ENCODE measurements at places on chromosomes 7 and 10. TPM values are rescaled to one million over a fixed set of nuclear protein-coding genes. Genes with fewer than 3 reads are reported as not detected.

- no peak for DNase-seq
Observed at GRCh38 chr7:17467386-17467945, 169.0 kb downstream of the AHR start.

- no peak for DNase-seq
Observed at GRCh38 chr10:60340973-60341372, 48.7 kb downstream of the ANK3 start.

- no peak for DNase-seq
Observed at GRCh38 chr10:74056050-74056818, 58.3 kb downstream of the VCL start.

DNA sequence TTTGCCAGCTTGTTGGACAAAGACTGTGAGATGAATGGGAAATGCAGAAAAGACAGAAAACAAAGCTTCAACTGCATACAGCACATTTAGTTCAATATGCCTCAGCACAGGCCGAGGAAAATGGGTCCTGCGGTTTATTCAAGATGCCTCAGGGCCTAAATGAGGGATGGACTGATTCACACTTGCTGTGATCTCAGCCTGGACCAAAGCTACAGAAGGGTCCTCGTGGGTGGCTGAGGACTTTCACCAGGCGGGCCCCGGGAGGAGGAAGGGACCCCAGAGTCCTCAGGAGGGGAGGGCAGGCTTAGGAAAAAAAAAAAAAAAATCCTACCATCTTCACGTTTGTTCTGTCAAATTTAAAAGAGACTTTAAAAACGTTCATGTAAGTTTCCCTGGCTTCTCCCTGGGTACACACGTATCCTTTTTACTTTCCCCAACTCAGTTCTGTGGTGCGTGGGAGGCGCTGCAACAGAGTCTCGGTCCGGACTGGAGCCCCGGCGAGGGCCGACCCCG, 624 bp upstream of the ZNF783 start:
- DNase-seq: no peak

DNA sequence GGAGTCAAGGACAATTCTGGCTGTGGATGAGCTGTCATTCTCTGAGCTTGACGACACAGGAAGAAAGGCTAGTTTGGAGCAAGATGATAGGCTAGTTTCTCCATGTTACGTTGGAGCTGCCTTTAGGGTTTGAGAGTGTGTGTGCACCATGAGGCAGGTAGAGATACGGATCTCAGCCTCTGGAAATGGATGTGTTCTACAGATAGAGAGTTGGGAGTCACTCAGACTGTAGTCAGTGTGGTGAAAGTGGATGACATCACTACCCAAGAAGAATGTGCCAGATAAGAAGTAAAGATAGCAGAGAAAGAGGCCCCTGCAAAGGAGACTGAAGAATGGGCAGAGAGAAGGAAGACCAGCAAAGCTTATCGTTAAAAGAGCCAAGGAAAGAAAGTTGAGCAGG, 42.4 kb downstream of the PNLIPRP3 start:
- DNase-seq: no peak

DNA sequence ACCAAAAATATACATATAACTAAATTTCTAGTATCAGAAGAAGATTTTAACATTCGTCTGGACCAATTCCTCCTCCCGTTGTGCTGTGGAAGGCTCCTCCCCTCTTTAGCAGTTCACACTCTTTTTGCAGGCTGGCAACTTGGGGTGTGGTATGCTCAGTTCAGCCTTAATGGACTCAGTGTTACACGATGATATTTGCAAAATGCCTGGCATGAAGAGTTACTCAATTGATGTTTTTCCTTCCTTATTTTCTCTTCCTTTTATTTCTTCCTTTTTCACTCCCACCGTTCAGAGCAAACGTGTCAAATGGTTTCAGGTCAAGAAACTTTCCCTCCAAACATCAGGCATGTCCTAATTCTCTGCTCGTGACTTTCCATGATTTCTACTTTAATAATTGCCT, 248.3 kb downstream of the PHF14 start:
- no peak for DNase-seq

GRCh38 chr7:557558-557881, 37.9 kb upstream of the PDGFA start:
- DNase-seq: no peak

- DNase-seq: no peak
Observed at GRCh38 chr7:4800926-4801838, 25.8 kb downstream of the AP5Z1 start.

DNA sequence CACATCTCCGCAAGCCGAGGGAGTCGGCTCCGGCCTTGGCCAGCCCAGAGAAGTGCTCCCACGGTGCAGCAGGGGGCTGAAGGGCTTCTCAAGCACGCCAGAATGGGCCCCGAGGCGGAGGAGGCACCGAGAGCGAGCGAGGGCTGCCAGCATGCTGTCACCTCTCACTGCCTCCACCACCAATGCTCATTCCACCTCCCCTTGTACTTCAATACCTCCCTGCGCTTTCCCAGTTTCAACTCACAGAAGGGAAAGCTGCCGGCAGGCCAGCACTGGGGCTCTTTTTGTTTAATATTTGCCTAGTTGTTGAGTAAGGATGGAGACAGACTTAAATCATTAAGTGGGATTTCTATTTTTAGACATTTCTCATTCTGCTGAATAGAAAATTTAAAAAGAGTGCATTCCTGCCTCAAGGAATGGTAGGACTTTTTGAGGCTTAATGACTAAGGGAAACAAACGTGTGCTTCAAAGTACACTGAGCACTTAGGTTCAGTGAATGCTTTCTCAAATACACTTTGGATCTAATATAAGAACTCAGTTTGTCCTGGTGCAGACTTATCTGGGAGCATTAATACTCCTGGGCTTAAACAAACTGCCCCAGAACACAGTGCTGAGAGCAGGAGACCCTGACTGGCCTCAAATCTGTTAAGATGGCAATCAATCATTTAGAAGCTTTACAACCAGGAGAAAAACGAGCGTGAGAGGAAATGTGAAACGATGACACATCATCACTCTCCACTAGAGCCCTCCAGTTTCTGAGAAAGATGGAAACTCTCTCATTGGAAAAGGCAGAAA, 131.2 kb downstream of the RALA start:
- no peak for DNase-seq

GRCh38 chr10:70034232-70034631, 18.4 kb upstream of the MACROH2A2 start:
- no peak for DNase-seq

DNA sequence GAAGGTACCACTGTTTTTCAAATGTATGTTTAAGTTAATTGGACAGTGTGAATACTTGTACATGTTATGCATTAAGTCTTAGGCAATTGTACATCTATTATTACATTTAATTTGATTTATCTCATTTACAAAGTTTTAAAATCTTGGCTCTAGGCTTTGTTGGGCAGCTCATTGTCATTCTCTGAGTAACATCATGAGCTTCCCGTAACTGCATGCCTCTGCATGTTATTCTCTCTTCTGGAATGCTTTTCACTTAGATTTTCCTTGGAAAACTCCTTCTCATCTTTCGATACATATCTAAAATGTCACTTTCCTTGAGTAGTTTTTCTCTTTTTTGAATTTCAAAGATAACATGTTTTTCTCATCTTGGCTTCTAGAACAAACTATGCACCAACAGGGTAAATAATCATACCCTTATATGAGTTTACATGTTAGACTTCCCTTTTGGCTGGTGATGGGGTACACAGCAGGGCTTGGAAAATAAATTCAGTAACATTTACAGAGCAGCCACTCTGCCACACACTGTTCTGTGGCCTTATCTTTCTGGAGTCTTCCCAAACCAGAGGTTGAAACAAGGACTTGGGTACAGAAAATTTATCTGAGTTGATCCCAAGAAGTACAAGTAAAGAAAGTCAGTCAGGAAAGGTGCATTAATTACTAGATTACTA, 42.2 kb upstream of the A1CF start:
- DNase-seq: no peak

- peak; percentile 12 for DNase-seq
Observed at GRCh38 chr10:81696609-81697388, 178.2 kb upstream of the NRG3 start.

DNA sequence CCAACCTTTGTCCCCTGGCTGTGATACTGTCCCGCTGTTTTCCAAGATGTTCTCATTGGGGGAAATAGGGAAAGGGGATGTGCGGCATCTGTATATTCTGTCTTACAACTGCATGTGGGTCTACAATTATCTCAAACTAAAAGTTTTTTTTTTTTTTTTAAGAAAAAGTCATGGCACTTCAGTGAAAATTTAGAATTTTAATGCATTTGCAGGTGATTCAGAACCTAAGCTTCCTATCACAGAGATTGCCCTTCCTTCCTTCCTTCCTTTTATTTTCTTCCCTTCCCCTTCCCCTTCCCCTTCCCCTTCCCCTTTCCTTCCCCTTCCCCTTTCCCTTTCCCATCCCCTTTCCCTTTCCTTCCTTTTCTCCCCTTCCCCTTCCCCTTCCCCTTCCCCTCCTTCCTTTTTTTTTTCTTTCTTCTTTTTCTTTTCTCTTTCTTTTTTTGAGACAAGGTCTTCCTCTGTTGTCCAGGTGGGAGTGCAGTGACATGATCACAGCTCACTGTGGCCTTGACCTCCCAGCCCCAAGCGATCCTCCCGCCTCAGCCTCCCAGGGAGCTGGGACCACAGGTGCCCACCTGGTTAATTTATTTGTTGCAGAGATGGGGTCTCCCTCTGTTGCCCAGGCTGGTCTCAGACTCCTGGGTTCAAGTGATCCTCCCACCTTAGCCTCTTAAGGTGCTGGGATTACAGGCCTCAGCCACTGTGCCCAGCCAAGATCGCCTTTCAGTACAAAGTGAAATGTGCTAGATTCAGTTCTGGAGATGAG, 32.0 kb downstream of the JAKMIP3 start:
- no peak for DNase-seq

DNA sequence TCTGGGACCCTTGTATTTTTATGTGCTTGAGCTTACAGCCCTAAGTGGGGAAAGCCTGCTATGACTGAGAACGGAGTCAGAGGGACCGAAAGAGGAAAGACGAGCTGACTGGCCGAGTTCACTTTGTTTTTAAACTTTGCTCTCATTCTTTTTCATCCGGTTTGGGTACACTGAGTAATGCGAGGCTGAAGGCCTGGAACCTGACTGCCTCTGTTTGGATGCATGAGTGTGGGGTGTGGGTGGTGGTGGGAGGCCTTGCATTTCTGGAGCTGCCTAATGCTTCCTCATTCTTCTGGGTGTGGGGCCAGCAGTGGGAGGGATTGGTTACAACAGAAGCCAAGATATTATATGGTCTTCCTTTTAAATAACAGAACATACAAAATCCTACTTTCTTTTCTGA, 155.5 kb downstream of the BUB3 start:
- no peak for DNase-seq

GRCh38 chr7:75866489-75867389, 12.1 kb upstream of the RHBDD2 start:
- DNase-seq: peak; percentile 20

DNA sequence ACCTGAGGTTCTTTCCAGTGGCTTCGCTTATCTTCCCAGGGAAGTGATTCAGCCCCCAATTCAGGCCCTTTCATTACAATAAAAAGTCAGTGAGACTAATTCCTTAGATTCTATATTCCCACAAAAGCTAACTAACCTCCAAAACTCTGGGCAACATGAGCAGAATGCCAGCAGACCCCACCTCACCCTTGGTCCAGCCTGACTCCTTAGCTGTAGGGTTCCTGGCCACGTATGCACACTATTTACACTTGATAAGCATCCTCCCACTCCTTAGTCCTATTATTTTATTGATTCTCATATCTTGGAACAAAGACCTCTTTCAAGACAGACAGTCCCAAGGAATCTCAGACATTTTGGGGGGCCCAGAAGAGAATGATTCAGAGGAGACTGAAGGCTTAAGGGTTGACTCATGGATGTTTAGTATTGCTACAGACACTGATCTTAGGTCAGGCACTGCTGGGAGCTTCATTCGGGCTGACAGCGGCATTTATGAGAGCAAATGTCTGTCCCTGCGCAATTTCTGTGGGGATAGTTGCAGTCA, 162.6 kb upstream of the GDF10 start:
- no peak for DNase-seq

DNA sequence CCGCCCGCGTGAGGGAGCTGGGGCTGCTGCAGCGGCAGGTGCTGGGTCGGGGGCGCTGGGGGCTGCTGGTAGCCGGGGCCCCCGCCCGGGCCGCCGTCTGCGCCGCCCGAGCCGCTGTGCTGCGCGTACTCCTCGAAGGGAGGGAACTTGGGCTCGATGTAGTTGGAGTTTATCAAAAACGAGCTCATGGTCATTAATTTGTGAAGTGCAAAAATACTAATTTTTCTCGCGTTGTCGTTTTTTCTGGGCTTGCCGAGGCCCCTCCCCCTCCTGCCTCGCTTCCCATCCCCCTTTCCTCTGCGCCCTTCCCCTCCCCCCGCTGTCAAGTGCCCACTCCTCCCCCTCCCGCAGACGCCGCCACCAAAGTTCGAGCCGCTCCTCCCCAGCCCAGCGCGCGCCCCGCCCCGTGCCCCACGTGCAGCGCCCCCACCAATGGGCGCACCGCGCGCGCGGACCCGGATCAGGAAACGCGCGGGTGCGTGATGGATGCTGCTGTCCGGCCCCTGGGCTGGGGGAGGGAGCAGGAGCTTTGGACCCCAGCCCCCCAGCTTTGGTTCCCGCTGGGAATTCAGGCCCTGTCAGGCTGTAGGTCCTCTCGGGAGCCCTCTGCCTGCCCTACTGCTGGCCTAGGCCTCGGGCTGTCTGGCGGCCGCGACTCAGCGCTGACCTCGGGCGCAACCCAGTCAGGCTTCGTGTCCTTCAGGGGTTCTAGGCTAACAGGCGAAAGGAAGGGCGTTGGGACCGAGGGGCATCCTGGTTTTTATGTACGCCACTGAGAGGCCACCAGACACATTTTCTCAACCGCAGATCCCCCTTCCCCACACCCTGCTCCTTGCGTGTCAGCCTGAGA, at the start of gene HOXA4:
HOXA4 (minus strand) TSS at position 218 of the 850 bp plus-strand sequence; CDS start at position 194, 24 bp downstream.
- DNase-seq: peak; percentile 91

- DNase-seq: no peak
Observed at GRCh38 chr7:2173189-2173827, 59.4 kb downstream of the MAD1L1 start.

DNA sequence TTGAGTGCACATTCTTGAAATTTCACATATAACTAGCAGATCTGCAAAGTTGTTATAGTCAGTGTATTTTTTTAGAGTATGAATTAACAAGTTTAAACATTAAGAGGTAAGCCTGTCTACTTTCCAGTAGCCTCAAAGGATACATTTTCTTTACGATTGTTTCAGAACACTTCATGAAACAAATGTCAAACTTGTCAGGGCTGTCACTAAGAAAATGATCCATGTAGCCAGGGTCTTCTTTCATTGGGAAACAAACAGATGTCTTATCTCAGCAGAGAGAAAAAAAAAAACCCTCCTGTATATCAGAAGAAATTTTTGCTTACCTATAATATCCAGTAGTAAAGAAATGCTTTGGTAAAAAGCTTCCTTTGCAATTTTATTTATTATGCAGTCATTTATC, 192.4 kb downstream of the PHF14 start:
- DNase-seq: no peak

The LIPN gene
- not detected for total RNA-seq

The PALS2 gene
- 57.0 TPM for total RNA-seq

The TAS2R3 gene
- 3.9 TPM for total RNA-seq

The CYP2C19 gene
- 0.42 TPM for total RNA-seq

The PLEKHA1 gene
- total RNA-seq: 44.0 TPM

The COBL gene
- 21.3 TPM for total RNA-seq

The TRIM50 gene
- total RNA-seq: 10.9 TPM

The INHBA gene
- total RNA-seq: 0.31 TPM

All from progenitor cell of endocrine pancreas (in vitro differentiated cells).